ENCODE measurements at places on chromosomes 7 and 10.

- DNase-seq: no peak
These were observed 36.9 kb upstream of the EGFR start for GRCh38 chr7:54981913-54982312.

- no peak for DNase-seq
These were observed 68.7 kb downstream of the VWA2 start for GRCh38 chr10:114307731-114308130.

- peak; percentile 54 for DNase-seq
These were observed 220.0 kb downstream of the KIF20B start for GRCh38 chr10:89921403-89921802.

- DNase-seq: no peak
These were observed 100.0 kb upstream of the AMPH start for GRCh38 chr7:38731215-38731614.

- no peak for DNase-seq
These were observed 9.6 kb upstream of the STRA8 start for GRCh38 chr7:135224027-135224426.

Data from urothelium cell line (cell line).